Left lung (tissue), 14 donors: ENCODE measurements at places on chromosomes 4 and X.
A peak's percentile ranks its signal among the peaks of the same experiment; 100 is the strongest.

GRCh38 chrX:40174854-40175510 lies 77.2 kb upstream of the BCOR start:
- peak; percentile 43 for DNase-seq

DNA sequence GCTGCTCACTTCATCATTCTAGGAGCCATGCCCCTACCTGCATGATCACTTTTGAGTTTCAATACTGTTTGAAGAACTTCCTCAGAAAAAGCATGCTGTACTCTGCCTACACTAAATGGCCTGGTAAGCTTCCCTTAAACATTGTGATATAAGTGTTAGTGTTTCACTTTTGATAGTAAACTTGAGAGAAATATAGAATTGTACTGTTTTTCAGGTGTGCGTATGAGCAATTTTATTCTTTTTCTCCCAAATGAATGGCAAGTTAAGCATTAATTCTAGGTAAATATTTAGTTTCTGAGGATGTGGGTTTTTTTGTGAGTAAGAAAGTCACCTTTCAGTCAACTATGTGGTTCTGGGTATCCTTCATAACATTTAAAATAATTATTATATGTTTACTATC lies 484.5 kb downstream of the IL15 start:
- no peak for DNase-seq

- DNase-seq: no peak
Measured at GRCh38 chrX:20007962-20008622, 17.2 kb upstream of the BCLAF3 start.

GRCh38 chr4:135249024-135249423 lies 1047.4 kb upstream of the PABPC4L start:
- no peak for DNase-seq

- DNase-seq: no peak
Measured at GRCh38 chrX:48813644-48814043, 11.8 kb downstream of the HDAC6 start.

DNA sequence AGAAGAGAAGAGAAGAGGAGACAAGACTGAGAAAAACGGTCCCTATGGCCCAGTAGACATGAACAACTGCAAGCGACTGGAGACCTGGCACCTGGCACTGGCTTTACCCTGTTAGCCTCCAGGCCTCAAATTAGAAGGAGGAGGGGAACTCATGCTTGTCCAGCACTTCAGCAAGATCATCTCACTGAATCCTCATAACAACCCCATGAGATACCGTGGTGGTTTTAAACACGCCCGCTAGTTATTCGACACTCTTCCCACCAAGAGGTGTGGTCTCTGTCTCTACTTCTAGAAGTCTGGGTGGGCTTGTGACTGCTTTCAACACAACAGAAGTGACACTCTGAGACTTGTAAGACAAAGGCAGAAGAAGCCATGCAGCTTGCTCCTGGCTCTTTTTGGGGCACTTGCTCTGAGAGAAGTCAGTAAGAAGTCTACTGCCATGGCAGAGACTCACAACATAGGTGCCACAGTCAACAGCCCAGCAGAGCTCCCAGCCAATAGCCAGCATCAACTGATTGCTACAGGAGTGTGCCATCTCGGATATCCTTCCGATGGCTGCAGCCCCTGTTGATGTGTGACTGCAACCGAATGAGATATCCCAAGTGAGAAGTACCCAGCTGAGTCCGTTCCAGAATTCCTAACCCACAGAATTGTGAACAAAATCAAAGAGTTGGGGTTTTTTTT lies 34.0 kb upstream of the BCOR start:
- no peak for DNase-seq

DNA sequence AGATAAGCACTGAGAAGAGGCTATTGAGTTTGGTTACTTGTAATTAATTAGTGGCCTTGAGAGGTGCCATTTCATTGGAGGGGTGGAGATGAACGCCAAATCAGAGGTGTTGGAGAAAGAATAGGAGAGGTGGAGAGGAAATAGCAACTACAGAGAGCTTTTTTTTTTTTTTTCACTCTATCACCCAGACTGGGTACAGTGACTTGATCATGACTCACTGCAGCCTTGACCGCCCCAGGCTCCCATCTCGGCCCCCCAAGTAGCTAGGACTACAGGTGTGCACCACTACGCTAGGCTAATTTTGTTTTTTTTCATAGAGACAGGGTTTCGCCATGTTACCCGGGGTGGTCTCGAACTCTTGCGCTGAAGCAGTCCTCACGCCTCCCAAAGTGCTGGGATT lies 5.2 kb downstream of the NHS start:
- DNase-seq: no peak

DNA sequence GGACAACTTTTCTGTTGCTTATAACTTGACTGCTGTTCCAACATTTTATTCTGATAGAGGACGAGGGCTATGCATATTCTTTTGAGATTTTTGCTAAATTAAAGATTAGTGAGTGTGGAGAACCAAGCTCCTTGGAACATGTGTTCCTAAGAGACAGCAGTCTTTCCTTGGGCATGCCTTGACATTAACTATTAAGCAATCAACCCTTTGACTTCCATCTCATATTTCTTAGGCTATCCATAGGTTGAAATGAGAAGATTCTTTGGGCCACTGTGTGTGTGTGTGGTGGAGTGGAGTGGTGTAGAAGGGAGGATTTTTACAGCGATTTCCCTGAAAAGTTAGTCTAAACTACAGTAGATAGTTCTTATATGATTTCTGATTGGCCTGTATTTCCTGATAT lies 127.4 kb upstream of the POF1B start:
- no peak for DNase-seq

DNA sequence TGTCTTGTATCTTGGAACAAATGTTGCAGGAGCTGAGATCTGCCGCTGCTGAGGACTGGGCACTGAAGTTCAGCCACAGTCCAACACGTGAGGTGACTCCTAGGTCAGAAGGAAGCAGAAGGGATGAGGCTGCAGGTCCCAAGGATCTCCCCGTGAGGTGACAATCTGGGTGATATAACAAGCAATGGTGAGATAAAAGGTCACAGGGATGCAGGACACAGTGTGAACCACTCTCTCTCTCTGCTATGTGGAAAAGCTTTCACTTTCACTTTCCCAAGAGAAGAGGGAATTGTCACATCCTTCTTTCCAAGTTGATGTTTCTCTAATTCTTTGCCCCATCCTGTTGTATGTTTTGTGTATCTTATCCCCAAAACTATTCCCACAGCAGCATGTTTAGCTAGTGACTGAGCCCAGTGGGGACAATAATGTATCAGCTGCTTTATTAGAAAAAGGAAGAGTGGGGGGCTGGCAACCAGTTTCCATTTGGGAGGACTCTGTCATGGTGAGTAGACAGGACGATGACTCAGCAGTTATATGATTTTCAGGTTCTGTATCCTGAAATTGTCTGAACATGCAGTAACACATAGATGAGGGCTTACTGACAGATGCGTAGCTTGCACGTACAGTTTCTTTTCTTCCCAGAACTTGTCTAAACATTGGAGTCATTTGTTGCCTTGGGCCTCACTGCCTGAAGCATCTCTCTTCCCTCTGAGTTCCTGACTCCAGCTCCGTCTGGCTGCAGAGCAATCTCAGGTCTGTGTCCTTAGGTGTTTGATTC lies 1415.8 kb upstream of the TENM3 start:
- no peak for DNase-seq

- DNase-seq: no peak
Measured at GRCh38 chr4:78369679-78370078, 181.9 kb upstream of the ANXA3 start.

DNA sequence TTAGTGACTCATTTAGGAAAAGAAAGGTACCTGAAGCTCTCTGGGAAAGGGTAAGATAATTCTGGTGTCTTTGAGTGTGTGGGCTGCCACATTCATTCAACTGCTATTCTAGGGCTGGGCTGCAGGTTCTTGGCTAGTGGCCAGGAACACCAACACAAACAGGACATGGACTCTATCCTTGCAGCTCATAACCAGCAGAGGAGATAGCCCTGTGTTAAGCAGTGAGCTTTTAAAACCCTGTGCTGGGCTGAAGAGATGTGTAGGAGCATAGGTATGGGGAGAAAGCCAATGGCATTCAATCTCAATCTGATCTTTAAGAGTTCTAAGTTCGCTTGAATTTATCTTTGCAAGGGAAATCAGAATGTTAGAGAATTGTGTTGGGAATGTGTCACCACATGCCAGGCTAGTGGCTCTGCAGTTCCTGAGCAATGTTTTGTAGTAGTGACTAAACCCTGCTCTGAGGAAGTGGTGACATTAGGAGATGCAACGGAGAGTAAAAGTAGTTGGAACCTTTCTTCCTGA lies 39.2 kb downstream of the SGMS2 start:
- DNase-seq: no peak

DNA sequence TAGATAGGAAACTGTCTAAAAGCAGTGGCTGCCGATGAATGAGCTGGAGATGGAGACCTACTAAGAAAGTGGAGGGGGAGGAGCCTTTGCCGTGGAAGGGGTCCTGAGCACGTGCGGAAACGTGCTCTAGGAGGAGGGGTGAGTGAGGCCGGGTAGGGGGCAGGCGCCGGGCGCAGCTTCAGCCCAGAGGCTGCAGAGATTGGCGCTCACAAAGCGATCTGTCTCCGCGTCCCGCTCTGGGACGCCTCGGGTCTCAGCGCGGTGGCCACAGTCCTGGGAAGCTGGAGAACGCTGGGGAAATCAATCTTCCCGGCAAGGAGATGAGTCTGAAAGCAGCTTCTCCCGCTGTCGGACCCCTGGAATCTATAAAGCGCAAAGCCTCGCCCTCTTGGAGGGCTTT lies 444 bp upstream of the ARHGAP6 start:
- DNase-seq: peak; percentile 36

DNA sequence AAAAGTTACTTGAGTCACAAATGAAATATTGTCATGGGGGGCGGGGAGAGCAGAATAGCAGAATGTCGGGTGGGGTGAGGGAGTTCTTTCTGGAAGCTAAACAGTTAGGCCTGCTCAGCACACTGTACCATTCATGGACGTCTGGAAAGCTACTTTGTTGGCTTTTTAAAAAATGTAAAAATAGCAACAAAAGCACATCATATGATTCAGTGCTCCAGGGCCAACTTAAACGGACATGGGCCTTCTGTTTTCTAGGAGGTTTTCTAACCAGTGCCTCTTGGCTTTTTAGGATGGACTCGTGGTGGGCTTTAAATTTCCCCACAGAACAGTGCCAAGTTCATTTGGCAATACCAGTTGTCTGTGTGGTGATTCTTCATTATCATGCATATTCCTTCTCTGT lies 57.4 kb upstream of the CLCN4 start:
- no peak for DNase-seq

GRCh38 chr4:2672700-2673099 lies 83.4 kb downstream of the TNIP2 start:
- DNase-seq: no peak

- no peak for DNase-seq
Measured at GRCh38 chr4:4776335-4776734, 83.1 kb upstream of the MSX1 start.

- DNase-seq: no peak
Measured at GRCh38 chr4:137370679-137371078, 161.6 kb downstream of the PCDH18 start.

- no peak for DNase-seq
Measured at GRCh38 chrX:31487951-31488350, 416.1 kb upstream of the FTHL17 start.

DNA sequence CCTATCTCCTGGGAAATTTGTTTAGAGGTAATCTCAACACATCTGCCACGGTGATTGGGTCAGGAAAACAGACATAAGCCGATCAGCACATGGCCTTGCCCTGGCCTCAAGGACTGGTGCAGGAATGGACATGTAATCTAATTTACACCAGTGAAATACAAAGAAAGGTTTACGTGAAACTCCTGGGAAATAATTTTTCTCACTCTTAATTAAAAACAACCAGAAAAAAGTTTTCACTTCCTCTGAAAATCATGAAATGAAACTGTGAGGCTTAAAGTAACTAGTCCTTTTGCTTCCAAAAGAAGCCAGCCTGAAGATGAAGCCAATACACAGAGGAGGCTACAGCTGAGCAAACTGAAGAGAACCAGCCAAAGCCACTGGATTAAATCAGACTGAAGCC lies 154.1 kb upstream of the FAM241A start:
- DNase-seq: no peak

- no peak for DNase-seq
Measured at GRCh38 chrX:120311727-120312063, 434 bp upstream of the TMEM255A start.

GRCh38 chrX:65932173-65933084 lies 107.5 kb downstream of the VSIG4 start:
- no peak for DNase-seq

DNA sequence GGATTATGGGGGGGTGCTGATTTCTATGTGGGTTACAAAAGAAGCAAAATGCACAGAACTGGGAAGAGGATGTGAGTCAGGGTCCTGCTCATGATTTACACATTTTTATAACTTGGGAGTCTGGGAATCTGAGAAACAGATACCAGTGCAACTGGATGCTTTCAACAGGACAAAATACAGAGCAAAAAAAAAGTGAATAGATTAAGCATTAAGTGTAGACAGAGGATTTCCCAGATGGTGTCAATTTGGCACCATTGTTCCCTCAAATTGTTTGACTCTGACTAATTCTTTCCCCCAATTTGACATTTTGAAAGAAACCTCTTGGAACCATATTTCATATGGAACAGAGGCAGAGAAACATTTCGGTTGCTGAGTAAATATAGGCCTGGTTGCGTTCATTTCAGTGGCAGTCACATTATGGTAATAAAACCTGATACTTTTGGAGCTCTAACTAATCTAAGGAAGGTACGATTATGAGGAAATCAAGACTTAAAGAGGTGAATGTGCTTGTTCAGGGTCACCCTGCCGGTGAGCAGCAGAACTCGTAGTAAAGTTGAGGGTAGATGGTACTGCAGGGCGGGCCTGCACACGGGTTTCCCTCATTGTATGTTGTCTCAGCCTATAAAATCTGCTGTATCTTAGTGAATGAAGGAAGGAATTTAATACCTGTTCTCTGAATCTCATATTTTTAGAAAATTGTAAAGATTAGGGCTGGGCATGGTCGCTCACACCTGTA lies 18.7 kb upstream of the CDKL5 start:
- no peak for DNase-seq

DNA sequence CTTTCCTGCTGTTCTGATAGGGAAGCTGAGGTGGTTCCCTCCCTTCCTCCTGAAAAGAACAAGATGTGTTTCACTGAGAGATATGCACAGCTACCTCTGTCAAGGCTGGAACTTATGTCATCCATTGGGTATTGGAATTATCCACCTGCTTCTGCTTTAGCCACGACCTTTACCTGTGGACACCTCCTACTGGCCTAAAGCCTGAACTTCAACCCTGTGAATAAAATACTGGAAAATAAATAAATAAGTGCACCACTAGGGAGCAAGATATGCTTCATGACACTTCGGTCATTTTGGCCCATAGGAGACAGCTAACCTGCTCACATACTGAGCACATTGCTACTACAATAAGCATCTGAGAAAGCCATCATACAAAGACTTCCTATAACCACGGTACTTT lies 419.9 kb upstream of the NWD2 start:
- no peak for DNase-seq
